ENCODE measurements at places on chromosomes 6 and 20. TPM values are rescaled to one million over a fixed set of nuclear protein-coding genes. Genes with fewer than 3 reads are reported as not detected.

Gene MEI4
- total RNA-seq: not detected

Gene ARG1
- total RNA-seq: not detected

Gene RFX6
- total RNA-seq: not detected

Gene LST1
- 67.8 TPM for total RNA-seq

Gene EGFL8
- total RNA-seq: 11.1 TPM

Gene UBE3D
- 4.3 TPM for total RNA-seq

Gene DDR1
- total RNA-seq: 7.0 TPM

Gene ARFGAP1
- total RNA-seq: 85.3 TPM

Gene FAM83B
- total RNA-seq: not detected
